AML-193 (cell line): ENCODE measurements at places on chromosomes 6 and 20.

- DNase-seq: no peak
These were observed 1.5 kb downstream of the SYNDIG1 start for GRCh38 chr20:24470746-24471582.

GRCh38 chr20:49471397-49471796, 11.1 kb downstream of the KCNB1 start:
- no peak for DNase-seq

- no peak for DNase-seq
These were observed 208.8 kb upstream of the PLCB4 start for GRCh38 chr20:8860011-8860495.

DNA sequence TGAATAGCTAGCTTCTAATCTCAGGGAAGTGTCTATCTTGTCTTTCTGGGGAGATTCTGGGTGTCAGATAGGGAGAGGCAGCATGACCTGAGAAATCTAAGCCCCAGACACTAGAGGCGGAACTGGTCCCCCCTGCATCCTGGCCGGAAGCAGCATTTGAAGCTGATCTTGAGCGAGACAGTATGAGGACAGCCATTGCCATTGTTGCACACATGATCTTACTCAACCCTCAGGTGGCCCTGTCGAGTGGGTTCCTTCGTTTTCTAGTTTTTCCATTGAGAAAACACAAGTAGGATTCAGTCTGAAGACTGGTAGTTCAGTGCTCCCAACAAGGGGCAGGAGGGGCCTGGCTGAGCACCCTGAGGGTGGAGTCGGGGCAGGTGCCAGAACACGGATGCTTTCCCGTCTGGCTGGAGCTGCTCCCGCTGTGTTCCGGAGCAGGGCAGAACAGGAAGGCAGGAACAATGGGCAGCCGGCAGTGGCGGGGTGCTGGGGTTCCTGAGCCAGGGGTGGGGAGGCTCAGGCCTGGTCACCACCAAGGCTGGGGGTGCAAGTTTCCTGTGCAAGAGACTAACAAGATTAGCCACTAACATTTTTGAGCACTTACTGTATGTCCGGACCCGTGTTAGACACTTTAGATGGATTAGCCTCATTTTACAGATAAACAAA, 7.9 kb upstream of the SDCBP2 start:
- no peak for DNase-seq

GRCh38 chr6:42402184-42402583, 49.5 kb downstream of the TRERF1 start:
- DNase-seq: no peak

- no peak for DNase-seq
These were observed 96.2 kb upstream of the MAP7 start for GRCh38 chr6:136646377-136646776.

DNA sequence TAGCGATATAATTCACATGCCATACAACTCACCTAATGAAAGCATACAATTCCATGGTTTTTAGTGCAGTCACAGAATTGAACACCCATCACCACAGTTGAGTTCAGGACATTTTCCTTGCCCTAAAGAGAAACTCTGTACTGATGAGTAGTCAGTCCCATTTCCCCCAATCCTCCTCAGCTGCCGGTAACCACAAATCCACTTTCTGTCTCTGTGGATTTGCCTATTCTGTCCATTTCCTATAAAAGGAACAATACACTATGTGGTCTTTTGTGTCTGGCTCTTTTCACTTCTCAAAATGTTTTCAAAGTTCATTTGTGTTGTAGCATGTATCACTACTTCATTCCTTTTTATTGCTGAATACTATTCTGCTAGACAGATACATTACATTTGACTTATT, 67.9 kb upstream of the TGM3 start:
- no peak for DNase-seq

DNA sequence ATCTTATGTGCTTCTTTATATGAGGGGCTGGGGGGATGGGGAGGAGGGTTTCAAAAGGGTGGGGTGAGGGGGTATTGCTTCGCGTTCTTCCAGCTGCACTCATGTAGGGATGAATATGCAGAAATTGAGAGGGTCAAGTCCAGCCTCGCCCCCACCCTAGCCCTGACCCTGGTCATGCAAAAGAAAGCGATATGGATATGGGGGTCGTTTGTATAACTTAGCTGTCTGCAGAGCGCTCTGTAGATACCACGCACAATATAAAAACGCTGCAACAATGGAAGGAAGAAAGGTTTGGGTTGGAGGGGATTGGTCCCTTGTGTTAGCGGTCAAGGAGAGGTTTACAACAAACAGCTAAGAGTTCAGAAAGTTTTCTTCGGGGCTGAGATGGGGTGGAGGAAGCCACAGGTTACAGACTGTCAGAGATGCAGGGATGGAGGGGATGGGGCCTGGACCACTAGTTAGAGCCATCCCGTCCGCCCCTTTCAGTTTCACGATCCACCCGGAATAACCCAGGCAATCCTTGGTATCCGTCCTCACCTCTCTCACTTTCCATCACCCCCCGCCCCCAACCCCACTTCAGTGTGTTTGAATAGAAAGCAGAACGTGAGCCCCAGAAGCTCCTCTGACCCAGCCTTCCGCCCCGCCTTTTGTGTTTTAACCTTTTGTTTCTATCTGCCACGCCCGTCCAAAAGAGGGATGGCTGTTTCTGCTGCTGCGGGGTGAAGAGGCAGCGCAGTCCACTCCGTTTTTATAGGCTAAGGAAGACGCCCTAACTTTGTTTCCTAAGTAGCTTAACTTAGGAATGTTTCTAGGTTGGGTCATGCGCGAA, 73.5 kb downstream of the SOX4 start:
- no peak for DNase-seq

DNA sequence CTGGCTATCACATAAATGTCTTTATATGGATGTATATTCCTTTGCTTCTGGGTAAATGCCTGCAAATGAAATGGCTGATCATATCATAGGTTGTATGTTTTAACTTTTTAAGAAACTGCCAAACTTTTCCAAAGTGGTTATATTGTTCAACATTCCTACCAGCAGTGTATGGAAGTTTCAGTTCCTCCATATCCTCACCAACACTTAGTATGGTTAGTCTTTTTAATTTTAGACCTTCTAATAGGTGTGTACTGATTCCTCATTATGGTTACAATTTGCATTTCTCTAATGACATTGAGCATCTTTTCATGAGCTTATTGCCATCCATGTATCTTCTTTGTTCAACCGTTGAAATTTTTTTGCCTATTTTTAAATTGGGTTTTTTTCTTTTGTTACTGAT, 155.4 kb downstream of the ZFAND3 start:
- no peak for DNase-seq

- DNase-seq: no peak
These were observed 286.8 kb downstream of the PKHD1 start for GRCh38 chr6:51800603-51801002.

- no peak for DNase-seq
These were observed 9.2 kb upstream of the TBX18 start for GRCh38 chr6:84773431-84774156.

GRCh38 chr6:95805699-95806098, 210.1 kb upstream of the FUT9 start:
- DNase-seq: no peak

DNA sequence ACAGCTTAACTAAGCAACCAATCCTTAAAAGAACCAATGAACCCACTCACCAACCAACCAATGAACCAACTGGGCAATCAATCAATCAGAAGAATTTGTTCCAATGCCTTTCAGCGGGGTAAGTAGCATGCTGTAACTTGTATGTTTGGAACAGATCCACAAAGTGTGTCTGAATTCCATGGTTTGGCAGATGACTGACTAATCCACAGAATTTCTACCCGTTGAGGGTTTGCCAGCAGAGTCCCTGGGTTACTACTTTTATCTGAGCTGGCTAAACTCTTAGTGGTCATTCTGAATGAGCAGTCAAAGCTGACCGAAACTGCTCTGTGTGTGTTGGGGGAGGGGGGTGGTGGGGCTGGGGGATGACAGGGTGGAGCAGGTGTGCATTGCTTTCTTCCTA, 125.0 kb upstream of the JAG1 start:
- no peak for DNase-seq

- DNase-seq: no peak
These were observed 38.3 kb upstream of the CD2AP start for GRCh38 chr6:47439348-47439668.

DNA sequence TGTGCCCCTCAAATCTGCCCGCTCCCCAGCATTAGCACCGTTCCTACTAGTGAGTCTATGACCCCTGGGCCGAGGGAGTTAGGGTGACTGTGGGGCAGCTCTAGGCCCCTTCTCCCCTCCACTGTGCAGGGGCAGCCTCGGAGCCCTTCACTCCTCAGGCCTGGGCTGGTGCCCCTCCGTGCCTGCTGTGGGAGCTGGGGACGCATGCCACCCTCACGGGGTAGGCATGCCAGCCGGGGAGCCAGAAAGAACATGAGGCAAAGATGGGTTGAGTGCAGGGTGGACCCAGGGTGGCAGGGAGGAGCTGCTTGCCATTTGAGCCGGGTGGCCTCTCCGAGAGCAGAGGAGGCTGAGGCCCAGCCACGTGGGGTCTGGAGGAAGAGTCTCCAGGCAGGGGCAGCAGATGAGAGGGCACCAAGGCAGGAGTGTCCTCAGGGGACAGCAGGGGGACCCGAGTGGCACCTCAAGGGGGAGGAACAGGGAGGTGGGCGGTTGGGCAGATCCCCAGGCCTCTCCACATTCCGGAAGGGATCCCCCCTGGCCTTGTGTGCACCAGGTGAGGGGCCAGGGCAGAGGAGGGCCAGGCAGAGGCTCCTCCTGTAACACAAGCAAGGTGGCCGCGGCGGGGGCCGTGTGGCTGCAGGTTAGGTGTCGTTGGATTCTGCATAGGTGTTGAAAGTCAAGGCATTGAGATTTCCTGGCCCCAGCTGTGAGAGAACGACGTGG, 18.6 kb upstream of the LSM14B start:
- no peak for DNase-seq

DNA sequence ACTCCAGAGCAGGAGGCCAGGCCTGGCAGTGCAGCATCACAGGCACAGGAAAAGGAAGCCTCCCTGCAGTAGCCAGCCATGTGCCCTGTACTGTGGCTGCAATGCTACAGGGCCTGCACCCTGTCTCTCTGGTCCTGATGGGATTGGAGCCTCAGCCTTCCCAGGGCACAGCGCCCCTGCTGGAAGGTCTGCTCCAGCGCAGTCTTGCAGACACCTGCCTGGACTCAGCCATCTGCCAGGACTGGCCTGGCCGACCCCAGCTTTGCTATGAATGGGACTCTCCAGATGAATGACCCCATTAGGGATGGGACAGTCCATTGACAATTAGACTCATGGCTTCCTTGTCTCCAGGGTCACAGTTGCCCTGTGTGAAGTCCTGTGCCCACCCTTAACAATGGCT, 251.6 kb downstream of the ERMARD start:
- no peak for DNase-seq

GRCh38 chr6:144876689-144877088, 591.6 kb downstream of the UTRN start:
- DNase-seq: no peak

DNA sequence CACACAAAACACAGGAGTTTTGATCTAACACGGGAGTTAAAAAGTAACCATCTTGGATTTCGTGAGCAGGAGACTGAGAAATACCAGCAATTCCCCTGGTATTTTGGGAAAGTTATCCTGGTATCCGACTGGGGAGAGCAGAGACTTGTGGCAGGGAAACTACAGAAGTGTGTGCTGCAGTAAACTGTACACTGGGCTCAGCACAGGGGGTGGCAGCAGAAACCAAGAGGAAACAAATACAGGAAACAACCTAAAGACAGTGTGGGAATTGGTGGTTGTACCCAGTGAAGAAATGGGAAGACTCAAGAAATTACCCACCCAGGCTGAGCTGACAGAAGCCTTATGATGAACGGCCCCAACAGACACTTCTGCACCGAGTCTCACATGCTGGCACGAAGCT, 109.8 kb downstream of the CHD6 start:
- no peak for DNase-seq

- DNase-seq: no peak
These were observed 198.1 kb upstream of the NRSN1 start for GRCh38 chr6:23927935-23928334.

GRCh38 chr20:5864873-5865587, 85.3 kb downstream of the TRMT6 start:
- DNase-seq: peak; percentile 38

GRCh38 chr20:49874696-49875095, 40.6 kb downstream of the SPATA2 start:
- DNase-seq: no peak

DNA sequence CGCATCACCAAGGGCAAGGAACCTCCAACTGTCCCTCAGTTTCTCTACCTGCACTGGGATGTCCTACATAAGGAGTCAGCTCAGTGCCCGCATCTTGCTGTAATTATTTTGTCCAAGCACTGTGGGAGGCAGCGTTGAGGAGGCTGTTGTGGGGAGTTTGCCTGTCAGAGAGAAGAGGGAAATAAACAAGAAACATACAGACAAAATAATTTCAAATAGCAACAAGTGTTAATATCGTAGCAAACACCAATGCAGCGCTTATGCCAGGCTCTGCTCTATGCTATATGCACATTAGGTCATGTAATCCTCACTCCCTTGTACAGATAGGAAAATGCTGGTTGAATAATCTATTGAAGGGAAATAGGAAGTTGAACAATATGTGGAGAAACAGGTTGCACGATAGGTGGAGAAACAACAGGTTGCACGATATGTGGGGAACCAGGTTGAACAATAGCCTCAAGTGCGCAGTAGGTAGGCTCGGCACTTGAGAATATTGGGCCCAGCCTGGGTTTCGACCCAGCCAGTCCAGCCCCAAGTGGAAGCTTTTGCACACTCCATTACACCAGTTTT, 91.2 kb upstream of the SIRPA start:
- DNase-seq: no peak

DNA sequence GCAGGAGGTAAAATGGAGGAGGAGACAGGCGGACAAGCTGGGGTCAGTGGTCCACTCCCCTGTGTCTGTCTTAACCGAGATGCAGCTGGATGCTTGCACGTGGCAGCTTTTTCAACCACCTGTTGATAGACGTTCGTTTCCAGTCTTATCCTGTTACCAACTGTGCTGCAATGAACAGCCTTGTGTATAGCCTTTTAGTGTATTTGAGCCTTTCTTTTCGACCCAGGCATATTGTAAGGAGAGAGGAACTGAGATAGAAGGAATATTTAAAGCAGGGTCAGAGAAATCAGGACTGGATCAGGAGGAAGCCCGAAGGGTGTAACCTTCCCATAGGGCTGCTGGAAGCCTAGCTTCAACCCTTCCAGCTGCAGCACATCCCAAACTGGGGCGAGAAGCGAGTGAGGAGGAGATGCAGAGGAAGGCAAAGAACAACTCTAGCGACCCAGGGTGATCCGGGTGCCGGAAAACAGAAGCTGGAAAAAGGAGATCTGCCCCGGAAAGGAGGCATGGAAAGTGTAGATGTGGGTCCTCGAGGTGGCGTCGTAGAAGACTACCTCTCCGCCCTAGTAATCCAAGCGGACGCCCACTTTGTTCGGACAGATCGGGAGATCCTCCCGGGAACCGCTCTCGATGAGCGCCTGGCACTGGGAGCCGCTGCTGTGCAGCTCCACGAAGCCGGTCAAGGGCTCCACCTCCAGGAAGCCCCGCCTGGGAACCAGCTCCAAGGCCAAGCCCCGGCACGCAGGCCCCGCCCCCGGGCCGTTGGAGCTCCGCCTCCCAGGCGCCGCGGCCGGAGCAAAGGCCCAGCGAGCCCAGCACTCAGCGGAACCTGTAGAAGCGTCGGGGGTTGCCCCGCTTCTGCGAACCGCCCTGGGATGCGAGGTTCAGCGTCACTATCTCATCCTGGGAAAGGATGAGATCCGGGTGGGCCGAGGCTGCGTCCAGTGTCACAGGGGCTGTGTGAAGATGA, 11.2 kb downstream of the TRIM31 start:
- DNase-seq: peak; percentile 80
